ENCODE measurements at places on chromosomes 11 and 22. TPM values are rescaled to one million over a fixed set of nuclear protein-coding genes. Genes with fewer than 3 reads are reported as not detected.

DNA sequence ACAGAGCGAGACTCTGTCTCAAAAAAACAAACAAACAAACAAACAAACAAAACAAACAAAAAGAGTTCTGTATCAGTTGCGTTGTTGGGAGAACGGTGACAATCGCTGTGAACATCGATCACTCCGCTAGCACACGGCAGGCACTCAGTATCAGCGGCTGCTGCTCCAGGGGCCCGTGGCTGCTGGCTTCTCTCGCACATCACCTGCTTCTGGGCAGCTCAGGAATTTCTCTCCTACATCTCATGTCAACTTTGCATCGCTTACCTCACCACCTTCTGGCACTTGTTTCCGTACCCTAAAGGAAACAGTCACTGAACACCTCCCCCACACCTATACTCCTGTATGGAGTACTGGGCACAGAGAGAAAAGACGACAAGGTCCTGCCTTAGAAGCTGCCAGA, 70.3 kb upstream of the WNT7B start:
- DNase-seq = no peak

DNA sequence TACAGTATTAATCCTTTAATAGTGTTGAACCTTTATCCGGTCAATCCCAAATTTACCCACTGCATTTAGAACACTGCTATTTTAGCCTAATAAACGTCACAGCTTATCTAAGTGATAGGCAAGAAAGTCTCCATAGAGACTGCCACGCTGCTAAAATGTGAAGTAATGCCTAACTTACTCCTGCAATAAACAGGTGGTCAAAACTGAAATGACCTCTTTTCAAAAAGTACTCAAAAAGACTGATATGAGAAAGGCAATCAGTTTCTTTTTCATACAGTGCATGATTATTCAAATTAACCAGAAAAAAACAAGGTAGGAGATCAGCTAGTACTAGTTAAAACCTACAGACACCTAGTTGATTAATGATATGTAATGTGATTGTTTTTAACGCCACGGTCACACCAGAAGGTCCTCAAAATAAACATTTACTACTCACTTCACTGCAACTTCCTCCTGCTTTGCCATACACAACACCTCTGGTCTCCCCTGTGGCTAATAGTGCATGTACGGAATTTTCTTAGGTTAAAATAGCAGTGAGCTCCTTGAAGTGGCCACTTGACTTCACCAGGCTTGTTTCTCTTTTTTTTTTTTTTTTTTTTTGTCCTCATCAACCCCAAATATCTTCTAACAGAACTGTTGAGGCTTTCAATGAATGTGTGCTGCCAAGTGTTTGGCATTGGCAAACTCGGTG, 8.8 kb downstream of the ATP5MG start:
- DNase-seq = no peak

- DNase-seq = no peak
Measured at GRCh38 chr11:35623621-35624168, 5.4 kb downstream of the FJX1 start.

- no peak for DNase-seq
Measured at GRCh38 chr11:104657083-104657482, 241.2 kb downstream of the CASP12 start.

DNA sequence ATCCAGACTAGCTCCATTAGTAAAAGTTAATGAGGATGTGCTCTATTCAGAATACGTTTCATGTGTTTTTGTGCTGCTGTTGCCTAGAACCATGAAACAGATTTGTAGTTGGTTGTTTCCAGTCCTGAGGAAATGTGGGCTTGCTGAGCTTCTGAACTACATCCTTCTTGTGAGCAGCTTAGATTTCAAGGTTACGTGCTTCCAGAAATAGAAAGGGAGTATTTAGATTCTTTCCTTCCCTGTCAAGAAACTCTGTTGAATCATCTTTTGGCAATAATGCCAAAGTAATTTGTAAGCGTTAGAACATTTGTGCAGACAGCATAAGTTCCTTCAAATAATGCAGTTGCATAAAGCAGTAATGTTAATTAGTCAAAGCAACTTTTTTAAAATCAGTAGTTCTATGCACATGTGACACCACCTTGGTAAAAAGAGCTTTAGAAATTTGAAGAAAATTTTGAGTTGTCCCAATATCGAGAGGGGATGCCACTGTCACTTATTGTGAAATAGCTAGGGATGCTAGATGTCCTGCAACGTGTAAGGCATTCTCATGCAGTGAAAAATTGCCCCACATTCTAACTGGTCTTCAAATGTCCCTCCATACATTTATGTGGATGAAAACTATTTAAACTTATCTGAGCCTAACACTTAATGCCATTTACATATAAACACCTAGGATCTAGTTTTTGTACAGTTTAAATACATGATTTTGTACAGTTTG, 169.6 kb downstream of the ETS1 start:
- DNase-seq = no peak

GRCh38 chr11:27174672-27175210, 134.1 kb downstream of the BBOX1 start:
- no peak for DNase-seq

- DNase-seq = no peak
Measured at GRCh38 chr22:27433585-27434190, 367.9 kb downstream of the MN1 start.

DNA sequence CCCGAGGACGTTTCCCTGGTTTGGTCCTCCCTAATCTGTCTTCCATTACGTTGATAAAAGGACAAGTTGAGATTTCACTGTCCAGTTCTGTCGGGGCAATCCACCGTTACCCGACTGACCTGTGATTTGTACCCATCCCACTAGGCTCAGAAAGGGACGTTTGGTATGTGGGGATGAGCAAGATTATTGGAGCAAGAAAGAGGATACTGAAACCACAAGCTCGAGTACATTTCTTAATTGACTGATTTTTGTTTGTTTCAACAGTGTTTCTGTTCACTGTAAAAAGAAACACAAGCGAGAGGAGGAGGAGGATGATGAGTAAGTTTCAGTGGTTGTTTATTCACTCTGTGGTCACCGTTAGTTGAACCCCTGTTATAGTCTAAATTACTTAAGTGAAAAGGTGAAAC, 969 bp downstream of the CCDC117 start:
- DNase-seq = no peak

DNA sequence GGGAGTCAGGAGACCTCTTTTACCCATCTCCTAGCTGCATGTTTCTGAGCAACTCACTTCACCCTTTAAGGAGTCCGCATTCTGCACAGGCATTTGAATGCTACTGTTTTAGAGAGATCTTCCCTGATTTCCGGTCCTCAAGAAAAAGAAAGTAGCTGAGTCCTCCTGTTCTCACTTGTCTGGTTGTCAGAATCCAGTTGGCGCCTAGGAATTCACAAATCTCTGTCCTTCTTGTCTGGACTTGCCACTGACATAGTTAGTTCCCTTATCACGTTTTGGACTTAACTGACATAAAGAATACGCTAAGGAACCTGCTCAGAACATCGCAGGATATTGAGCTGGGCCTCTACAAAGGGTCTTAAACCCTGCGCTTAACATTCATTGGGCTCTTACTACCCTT, 61.3 kb upstream of the OR5P2 start:
- no peak for DNase-seq

GRCh38 chr11:95283650-95284049, 52.6 kb upstream of the SESN3 start:
- no peak for DNase-seq

- no peak for DNase-seq
Measured at GRCh38 chr11:106152824-106153223, 75.4 kb downstream of the AASDHPPT start.

GRCh38 chr22:25362215-25362882, 142.9 kb downstream of the CRYBB2 start:
- DNase-seq = peak; percentile 36

GRCh38 chr11:3218483-3219280, at the start of gene MRGPRG:
TSS of gene MRGPRG (minus strand) at chr11:3218813. CDS start at chr11:3218813, 0 bp downstream.
- DNase-seq = no peak

GRCh38 chr22:17065433-17065832, 19.4 kb upstream of the IL17RA start:
- no peak for DNase-seq

DNA sequence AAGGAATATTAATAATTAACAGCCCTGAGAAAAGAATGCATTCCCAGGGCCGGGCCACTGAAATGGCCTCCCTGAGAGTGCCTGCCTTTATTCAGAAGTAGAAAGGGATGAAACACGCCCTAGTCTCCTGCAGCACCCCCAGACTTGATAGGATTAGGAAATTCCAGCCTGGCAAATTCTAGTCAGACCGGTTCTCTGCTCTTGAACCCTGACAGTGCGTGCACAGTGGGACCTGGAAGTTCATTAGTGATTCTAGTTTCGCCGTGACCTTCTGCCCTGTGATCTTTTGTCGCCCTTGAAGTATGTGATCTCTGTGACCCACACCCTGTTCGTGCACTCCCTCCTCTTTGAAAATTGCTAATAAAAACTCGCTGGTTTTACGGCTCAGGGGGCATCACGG, 2.1 kb upstream of the GSTP1 start:
- no peak for DNase-seq

- DNase-seq = no peak
Measured at GRCh38 chr11:43976863-43977262, 34.4 kb downstream of the C11orf96 start.

DNA sequence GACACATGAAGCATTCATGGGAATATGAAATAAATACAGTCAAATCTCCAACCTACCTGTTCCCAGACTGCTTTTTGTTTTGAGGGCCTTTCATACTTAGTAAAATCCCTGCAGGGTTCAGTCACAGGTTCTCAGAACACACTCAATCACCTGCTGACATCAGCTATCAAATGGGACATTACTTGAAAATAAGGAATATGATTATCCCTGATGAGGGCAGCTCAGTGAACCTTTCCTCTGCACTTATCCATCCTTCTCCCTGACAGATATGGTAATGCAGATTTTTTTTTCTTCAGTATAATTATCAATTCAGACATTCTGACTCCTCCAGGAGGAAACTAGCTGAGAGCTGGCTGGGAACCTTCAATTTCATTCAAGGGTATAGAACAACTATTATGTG, 1127.4 kb upstream of the CCDC90B start:
- no peak for DNase-seq

- DNase-seq = no peak
Measured at GRCh38 chr11:47899801-47900200, 51.7 kb upstream of the NUP160 start.

DNA sequence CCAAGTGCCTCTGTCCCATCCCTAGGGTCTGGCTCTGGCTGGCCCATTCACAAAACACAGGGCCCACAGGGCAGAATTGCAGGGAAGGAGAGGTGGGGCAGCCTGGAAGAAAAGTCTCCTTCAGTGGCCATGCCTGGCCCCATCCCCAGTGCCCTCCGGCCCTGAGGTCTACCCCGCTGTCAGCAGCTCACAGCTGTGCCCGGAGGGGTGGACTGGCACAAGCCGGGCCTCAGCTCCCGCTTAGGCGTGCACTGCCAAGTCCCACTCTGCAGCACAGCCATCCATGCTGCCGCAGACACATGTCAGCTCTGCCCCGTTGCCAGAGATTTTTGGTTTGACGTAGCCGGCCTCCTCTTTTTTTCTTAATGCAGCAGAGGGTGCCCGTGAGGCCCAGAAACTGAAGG, 3.9 kb upstream of the SCN2B start:
- DNase-seq = peak; percentile 80

GRCh38 chr11:32386770-32387377, 48.5 kb downstream of the WT1 start:
- DNase-seq = peak; percentile 83

DNA sequence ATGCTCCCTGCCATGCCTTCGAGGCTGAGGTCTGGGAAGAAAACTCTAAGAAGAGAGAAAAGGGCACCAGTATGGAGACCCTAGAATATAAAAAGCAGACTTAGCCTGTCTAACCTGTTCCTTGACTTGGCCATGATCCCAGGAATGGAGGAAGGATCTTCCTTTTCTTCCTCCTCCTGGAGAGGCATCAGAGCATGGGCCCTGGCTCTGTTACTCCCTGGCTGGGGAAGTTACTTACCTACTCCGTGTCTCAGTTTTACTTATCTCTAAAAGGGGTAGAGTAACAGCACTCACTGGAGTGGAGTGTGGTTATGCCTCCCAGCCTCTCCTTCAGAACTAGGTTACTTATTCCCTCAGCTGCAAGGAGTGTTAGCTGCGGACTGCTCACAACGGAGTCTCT, 55.2 kb upstream of the PHF21A start:
- no peak for DNase-seq

DNA sequence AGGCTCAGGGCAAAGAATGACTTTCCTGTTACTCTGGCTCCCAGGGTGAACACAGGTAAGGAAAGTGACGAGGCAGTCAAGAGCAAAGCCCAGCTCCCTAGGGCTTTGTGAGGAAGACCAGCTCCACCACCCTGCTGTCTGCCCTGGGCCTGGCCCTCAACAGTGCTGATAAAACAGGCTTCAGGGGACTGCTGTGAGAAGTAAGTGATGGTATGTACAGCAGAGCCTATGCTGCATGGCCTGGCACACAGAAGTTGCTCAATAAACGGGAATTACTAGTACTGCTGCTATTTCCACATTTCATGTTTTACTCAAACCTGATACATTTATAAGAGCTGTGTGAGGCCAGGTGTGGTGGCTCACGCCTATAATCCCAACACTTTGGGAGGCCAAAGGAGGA, 50.3 kb downstream of the MICAL3 start:
- no peak for DNase-seq

DNA sequence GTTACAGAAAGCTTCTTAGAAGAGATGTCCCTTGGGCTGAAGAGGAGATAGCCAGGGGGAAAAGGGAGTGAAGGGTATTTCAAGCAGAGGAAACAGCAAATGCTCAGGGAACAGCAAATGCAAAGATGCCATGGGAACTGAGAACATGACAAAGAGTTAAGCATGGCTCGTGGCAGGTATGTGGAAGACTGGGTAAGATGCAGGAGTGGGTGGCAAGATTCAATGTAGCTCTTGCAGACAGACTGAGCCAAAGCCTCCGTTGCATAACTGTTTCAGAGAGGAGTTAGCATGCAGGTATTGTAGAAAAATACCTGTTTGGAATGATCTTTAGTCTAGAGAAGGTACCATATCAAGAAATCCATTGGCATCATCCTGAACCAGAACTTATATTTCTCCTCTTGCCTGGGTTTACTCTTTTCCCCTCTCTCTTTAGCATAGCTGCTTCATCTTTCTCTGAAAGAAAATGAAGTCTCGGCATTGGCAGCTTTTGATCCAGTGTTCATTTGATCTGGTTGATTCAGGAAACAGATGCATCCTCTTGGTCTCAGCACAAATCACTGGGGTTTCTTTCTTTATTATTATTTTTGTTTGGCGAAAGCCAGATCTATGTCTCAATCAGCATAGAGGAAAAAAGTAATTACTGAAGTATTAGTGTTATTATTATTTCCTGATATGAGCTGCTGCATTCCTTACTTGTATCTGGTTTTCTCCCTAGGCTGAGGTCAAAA, 41.7 kb upstream of the NUP160 start:
- no peak for DNase-seq

GRCh38 chr11:10050561-10050960, 243.5 kb downstream of the SBF2 start:
- DNase-seq = no peak

- DNase-seq = peak; percentile 86
Measured at GRCh38 chr11:64971421-64972233, at the start of gene MAJIN. TSS of gene MAJIN (minus strand) at chr11:64972108. CDS start at chr11:64959405, 12,703 bp downstream.

- no peak for DNase-seq
Measured at GRCh38 chr11:128301756-128302155, 285.6 kb downstream of the ETS1 start.

EMID1 gene
- 161 TPM for total RNA-seq

C22orf31 gene
- not detected for total RNA-seq

OTOG gene
- not detected for total RNA-seq

C11orf91 gene
- not detected for total RNA-seq

F2 gene
- under 0.01 TPM for total RNA-seq

NAALADL1 gene
- total RNA-seq = 94.5 TPM

UCP2 gene
- 243 TPM for total RNA-seq

CELSR1 gene
- total RNA-seq = 1.3 TPM

CRYAB gene
- not detected for total RNA-seq

CCDC87 gene
- total RNA-seq = 0.27 TPM

FAT3 gene
- total RNA-seq = 0.54 TPM

YPEL4 gene
- 3.5 TPM for total RNA-seq

PPP1R14B gene
- 77.0 TPM for total RNA-seq

OR51T1 gene
- not detected for total RNA-seq

MPZL2 gene
- total RNA-seq = 2.4 TPM

Measured in hematopoietic multipotent progenitor cell (in vitro differentiated cells).